Transverse colon (tissue), 4 donors: ENCODE measurements at places on chromosomes 11 and 22. TPM values are rescaled to one million over a fixed set of nuclear protein-coding genes. Genes with fewer than 3 reads are reported as not detected.
A peak's percentile ranks its signal among the peaks of the same experiment; 100 is the strongest.

GGTLC3 gene
- not detected for total RNA-seq

NUDT8 gene
- total RNA-seq, result 31.8 TPM

CRY2 gene
- 73.6 TPM for total RNA-seq

- H3K4me1 ChIP-seq, result peaks cover 40% of the 10 kb centered on the region
- peak overlapping the region; percentile 52 for H3K4me3 ChIP-seq
- H3K36me3 ChIP-seq, result peaks cover 6% of the 10 kb centered on the region
- peak; percentile 85 for DNase-seq
Observed at GRCh38 chr11:46392421-46393230, 1.1 kb upstream of the CHRM4 start.

DNA sequence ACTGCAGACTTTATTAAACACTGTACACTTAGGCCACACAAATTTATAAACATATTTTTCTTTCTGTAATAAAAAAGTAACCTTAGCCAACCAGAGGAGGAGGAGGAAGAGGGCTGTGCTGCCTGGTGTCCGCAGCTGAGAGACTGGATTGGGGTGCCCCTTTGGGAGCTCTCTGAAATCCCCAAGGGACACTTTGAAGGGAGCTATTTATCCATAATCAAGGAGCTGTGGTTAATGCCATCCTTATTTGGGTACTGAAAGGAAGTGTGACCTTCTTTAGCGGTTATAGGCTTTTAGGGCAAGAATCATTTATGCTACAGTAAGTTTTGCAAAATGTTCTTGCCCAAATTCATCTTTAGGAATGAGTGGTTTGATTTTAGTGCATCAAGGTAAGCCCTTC lies 125.8 kb downstream of the RASSF10 start:
- H3K27me3 ChIP-seq, result no peaks in the 10 kb centered on the region
- no peak for DNase-seq
- H3K36me3 ChIP-seq, result no peaks in the 10 kb centered on the region
- no peak overlapping the region for H3K4me3 ChIP-seq
- H3K27ac ChIP-seq, result no peak overlapping the region

DNA sequence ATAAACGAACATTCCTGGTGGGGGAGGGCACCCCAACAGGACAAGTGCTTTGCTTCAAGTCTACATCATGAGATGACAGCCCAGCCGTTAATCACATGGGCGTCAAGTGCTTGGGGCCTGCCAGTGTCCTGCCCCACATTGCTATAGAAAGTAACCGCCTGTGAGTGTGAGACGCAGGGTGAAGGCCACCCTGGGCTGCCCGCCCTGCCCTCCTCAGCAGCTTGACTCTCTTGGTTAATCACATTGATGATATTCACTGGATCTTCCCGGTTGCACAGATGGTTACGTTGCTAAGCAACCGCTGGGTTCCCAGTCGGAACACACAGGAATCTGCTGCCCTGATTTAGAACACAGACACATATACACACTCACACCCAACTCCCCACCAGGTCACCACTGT lies 79.3 kb downstream of the CTTN start:
- peaks cover under 1% of the 10 kb centered on the region for H3K4me1 ChIP-seq
- H3K27ac ChIP-seq, result no peak overlapping the region
- H3K27me3 ChIP-seq, result no peaks in the 10 kb centered on the region
- no peak for DNase-seq
- no peak overlapping the region for H3K4me3 ChIP-seq

DNA sequence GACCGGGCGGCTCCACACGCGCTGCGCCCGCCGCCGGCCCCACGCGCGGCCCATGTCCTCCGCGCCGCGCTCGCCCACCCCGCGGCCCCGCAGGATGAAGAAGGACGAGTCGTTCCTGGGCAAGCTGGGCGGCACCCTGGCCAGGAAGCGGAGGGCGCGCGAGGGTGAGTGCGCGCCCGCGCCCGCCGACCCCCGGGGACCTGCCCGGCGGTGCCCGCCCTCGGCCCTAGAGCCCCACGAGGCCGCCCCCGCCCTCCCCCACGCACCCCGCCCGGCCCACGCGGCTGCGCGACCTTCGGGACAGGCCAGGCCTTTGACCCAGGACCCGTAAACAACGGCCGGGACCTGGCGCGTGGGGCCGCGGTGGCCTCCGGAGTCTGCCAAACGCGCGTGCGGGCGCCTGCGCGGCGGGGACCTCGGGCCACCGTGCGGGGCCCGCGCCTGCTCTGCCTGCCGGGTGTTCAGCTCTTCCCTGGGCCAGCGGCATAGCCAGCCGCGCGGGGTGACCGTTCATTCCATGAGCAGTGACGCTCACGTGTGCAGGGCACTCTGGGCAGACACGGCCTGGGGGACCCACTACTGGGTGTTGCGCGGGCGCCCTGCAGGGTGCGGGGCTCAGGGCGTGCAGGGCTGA lies at the start of gene PARVB:
TSS of gene PARVB (plus strand) at position 15 of the 634 bp plus-strand sequence. CDS start at position 53, 38 bp downstream.
- DNase-seq, result peak; percentile 17
- peaks cover 4% of the 10 kb centered on the region for H3K4me1 ChIP-seq
- H3K27ac ChIP-seq, result peak within 1 kb of the TSS; percentile 86
- H3K36me3 ChIP-seq, result no peaks in the 10 kb centered on the region
- peaks cover 10% of the 10 kb centered on the region for H3K27me3 ChIP-seq

DNA sequence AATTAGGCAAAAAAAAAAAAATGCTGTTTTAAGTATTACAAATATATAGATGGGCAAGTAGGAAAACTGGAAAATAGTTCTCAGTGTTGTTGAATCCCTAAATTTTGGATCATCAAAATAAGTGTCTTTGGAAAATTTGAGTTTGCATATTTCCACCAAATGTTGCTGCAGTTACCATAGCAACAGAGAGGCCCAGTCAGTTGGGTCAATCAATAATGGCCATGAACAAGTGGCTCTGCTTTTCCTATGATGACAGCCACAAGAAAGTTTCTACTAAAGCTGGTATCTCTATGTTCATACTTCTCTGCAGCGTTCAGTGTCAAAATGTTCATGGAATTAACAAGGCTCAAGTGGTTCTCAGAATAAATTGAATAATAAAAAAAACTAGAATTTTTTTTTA lies 79.1 kb downstream of the SERGEF start:
- H3K36me3 ChIP-seq, result no peaks in the 10 kb centered on the region
- no peak overlapping the region for H3K27ac ChIP-seq
- H3K27me3 ChIP-seq, result no peaks in the 10 kb centered on the region
- H3K4me3 ChIP-seq, result no peak overlapping the region
- H3K4me1 ChIP-seq, result no peaks in the 10 kb centered on the region

- H3K27me3 ChIP-seq, result no peaks in the 10 kb centered on the region
- no peak overlapping the region for H3K27ac ChIP-seq
- no peaks in the 10 kb centered on the region for H3K4me1 ChIP-seq
- H3K36me3 ChIP-seq, result no peaks in the 10 kb centered on the region
Observed at GRCh38 chr11:128310676-128311445, 276.5 kb downstream of the ETS1 start.

GRCh38 chr11:126489836-126490660 lies 134.6 kb downstream of the ST3GAL4 start:
- no peaks in the 10 kb centered on the region for H3K4me1 ChIP-seq
- H3K27me3 ChIP-seq, result peaks cover 22% of the 10 kb centered on the region
- no peaks in the 10 kb centered on the region for H3K36me3 ChIP-seq
- no peak for DNase-seq

GRCh38 chr22:48829908-48830307 lies 997.8 kb downstream of the BRD1 start:
- no peaks in the 10 kb centered on the region for H3K4me1 ChIP-seq
- H3K27me3 ChIP-seq, result peaks cover 8% of the 10 kb centered on the region
- no peak for DNase-seq
- H3K36me3 ChIP-seq, result no peaks in the 10 kb centered on the region

GRCh38 chr11:75859614-75860013 lies 44.6 kb downstream of the UVRAG start:
- no peak overlapping the region for H3K27ac ChIP-seq
- no peaks in the 10 kb centered on the region for H3K36me3 ChIP-seq
